Cardiac septum (tissue), 1 donor: ENCODE measurements at places on chromosomes 2 and 18. TPM values are rescaled to one million over a fixed set of nuclear protein-coding genes. Genes with fewer than 3 reads are reported as not detected.
A peak's percentile ranks its signal among the peaks of the same experiment; 100 is the strongest.

DNA sequence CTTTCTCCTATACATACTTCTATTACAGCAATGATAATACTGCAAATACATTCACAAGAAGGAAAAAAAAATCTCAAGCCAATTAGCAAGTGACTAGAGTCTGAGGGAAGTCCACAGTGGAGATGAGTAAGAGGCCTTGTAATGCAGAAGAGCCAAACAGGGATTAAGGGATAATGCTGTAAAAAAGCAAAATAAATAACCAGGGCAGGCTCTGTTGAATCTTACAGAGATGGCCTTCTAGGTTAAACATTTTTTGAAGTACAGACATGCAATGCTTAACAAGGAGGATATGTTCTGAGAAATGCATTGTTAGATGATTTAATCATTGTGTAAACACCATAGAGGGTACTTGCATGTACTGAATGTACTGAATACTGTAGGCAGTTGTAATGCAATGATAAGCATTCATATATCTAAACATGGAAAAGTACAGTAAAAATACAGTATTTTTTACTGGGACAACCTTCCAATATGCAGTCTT lies 122.1 kb upstream of the RMDN2 start:
- no peak for DNase-seq

GRCh38 chr2:171512683-171513195 lies 9.5 kb upstream of the CYBRD1 start:
- DNase-seq, result no peak

DNA sequence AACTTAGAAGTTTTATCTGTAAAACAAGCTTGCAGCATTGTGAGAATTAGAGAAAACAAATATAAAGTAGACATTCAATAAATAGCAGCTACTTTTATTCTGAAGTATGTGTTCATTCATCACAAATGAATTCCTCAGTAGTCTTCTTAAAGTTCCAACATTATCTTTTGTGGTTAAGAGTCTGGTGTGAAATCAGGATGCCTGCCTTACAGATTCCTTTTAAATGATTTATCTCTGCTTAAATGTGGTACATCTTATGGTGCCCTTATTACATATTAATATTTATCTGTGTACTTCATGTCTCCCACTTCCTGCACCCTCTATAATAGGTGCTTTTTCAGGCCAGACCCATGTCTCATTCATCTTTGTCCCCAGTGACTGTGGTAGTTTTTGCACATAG lies 595.0 kb downstream of the STK39 start:
- DNase-seq, result no peak

DNA sequence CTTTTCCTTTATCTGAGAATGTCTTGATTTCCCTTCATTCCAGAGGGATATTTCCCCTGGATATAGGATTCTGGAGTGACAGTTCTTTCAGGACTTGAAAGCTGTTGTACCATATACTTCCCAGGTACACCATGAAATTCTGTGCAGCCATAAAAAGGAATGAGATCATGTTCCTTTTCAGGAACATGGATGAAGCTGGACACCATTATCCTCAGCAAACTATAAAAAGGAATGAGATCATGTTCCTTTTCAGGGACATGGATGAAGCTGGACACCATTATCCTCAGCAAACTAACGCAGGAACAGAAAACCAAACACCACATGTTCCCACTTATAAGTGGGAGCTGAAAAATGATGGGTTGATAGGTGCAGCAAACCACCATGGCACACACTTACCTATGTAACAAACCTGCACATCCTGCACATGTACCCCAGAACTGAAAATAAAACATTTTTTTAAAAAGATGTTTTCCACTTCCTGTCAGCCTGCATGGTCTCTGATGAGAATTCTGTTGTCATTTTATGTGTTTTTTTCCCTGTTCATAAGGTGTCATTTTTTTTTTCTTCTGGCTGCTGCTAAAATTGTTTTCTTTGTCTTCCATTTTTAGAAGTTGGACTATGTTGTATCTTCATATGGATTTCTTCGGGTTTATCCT lies 133.3 kb downstream of the DNAH6 start:
- DNase-seq, result no peak

GRCh38 chr18:35026407-35027061 lies 14.7 kb upstream of the MAPRE2 start:
- no peak for DNase-seq

DNA sequence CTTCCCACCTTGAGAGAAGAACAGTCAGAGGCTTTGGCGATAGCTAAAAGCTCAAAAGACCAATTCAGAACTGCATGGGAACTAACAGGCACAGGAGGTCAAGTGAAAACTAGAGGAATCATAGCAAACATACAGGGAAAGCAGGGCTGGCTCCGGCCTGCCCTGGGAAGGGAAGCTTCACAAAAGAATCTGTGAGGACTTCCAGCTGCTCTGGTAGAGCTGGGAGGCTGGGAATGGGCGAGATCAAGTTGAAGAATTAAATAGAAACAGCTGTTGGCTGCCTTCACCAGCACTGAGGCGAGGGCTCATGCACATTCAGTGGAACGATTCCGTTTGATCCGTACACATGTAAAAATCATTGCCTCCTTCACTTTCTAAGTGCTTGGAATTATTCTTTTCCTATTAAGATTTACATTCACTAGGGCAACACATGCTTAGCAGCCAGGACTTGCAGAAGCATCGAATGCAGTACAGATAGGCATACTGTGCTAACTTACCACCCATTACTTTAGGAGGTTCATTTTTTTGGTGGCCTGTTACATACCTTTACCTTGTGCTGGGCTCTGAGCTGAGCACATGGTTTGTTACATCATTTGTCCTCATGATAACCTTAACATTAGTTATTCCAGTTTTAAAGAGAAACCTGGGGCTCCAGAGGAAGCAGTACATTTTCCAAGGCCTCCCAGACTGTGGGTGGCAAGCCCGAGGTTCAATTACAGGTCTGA lies 125.4 kb upstream of the RNF152 start:
- DNase-seq, result no peak

GRCh38 chr18:55833543-55833942 lies 245.6 kb upstream of the TCF4 start:
- DNase-seq, result no peak

DNA sequence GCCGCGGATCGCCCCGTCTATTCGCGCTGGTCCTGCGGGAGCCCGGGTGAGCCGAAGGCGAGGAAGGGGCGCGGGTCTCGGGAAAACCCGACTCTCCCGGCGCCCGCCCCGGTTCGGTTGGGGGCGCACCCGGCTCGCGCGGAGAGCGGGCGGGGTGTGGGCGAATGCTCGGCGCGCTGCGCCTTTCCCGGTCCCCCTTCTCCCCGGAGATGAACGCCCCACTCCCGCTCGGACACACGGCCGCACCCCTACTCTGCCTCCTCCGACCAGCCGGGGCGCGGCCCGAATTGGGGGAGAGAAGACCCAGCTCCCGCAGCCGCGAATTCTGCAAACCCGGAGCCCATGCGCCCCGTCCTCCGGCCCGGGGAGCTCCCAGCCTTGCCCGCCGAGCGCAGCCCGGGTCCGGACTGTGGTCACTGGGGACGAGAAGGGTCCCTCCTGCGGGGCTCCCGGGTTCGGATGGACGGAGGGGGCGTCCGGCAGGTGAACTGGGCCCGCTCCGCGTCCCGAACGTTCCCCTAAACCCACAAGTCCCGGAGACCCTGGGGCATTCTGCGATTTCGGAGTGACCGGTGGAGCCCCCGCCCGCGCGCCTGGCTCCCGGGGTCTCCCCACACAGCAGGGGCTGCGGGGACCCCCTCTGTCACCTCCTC lies 734 bp downstream of the KCNG2 start:
- DNase-seq, result no peak

DNA sequence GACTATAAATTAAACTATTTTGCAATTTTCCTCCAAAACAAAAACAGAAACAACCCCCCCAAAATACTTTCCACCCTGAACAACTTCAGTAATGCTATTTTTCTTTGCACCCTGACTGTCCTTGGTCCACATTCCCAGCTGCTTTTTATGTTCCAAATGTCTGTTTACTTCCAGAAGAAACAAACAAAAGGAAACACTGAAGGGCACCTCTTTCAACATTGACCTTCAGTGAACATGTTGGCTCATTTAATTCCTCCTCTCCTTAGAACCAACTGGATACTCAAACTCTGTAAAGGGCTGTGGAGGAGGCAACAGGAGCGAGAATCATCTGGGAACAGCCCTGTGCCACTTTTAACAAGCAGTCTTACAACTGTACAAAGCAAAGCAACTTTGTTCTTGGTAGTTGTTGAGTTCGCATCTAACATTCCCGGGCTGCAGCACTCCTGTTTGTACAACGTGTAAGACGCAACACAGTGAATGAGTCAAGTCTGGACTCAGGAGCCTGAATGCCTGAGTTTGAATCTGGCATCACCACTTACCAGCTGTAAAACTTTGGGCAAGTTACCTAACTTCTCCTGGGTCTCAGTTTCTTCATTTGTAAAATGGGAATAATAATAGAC lies 111.4 kb upstream of the GATA6 start:
- no peak for DNase-seq

GRCh38 chr2:100417711-100418124 lies 250 bp upstream of the CHST10 start:
- no peak for DNase-seq

DNA sequence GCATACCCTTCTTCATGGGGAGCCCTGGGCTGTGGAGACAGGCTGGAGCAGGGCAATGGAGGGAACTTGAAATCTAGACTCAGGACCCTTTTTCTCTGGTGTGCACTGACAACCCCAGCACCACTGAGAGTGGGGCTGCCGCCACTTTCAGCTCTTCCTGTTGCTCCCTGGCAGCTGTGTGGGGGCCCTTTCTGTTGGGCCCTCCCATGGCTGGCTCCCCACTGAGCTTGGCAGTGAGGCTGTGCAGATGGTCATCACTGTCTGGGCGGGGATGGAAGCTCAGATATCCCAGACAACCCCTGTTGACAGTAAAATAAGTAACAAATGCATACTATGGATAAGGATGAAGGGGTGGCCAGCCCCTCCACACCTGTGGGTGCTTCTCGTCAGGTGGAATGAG lies 6.7 kb downstream of the MYO7B start:
- peak; percentile 20 for DNase-seq

GRCh38 chr2:212640428-212640827 lies 101.8 kb upstream of the ERBB4 start:
- no peak for DNase-seq

DNA sequence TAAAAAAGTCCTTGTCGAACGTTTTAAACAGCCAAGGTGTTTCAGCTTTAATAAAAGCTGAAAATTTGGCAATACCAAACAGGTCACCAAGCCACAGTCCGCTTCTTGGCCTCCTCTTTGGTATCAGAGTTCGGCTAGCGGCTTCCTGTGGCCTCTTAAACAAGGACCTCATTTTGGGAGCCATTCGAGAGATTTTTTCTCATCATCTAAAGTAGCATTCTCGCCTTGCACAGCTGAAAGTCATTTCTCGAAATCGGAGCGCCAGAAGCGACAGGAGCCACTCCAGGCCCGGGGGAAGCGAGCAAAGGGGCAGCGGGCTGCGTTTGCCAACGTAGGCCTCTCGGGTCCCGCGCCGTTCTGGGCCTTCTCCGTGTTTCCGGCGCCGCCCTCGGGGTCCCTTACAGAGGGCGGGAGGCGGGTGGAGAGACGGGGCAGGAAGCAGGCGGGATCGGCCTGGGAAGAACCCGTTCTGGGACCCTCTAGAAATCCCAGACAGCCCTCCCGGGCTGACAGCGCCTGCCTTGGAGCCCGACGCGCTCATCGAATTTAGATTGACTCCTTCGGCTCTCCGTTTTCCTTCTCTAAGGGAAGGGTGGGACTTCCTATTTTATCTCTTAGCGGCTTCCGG lies 522 bp upstream of the ZNF407 start:
- peak; percentile 87 for DNase-seq

GRCh38 chr2:218091746-218092145 lies 22.7 kb downstream of the RUFY4 start:
- no peak for DNase-seq

GRCh38 chr2:232410238-232410900 lies 3.7 kb downstream of the ALPG start:
- no peak for DNase-seq

GRCh38 chr2:168198476-168199207 lies 48.8 kb downstream of the STK39 start:
- DNase-seq, result no peak

DNA sequence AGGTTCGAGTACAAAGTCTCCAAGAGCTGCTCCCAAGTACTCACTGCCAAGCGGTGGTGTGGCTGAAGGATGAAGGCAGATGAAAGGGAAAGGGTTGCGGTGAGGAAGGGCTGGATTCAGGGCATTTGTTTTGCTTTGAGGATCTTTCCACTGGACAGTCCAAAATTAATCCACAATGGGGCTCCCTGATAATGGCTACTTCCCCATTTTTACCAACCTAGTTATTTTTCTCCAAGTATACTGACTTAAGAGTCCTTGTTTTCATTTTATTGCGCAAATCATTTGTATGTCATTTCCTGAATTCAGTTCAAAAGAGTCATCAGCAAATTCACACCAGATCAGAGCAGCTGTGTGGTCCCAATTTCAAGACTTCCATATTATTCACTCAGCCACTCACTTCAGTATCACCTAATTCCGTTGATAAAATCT lies 464 bp upstream of the SESTD1 start:
- DNase-seq, result peak; percentile 75

GRCh38 chr2:239499726-239500573 lies 99.1 kb upstream of the HDAC4 start:
- peak; percentile 86 for DNase-seq

Gene DLX2
- not detected for total RNA-seq

Gene COL3A1
- 180 TPM for total RNA-seq

Gene ITGB6
- 0.05 TPM for total RNA-seq

Gene AOX1
- total RNA-seq, result 1.5 TPM

Gene PIEZO2
- 0.46 TPM for total RNA-seq

Gene MROH2A
- not detected for total RNA-seq

Gene MALL
- total RNA-seq, result 19.6 TPM

Gene SKA1
- total RNA-seq, result 0.13 TPM
